ENCODE measurements at places on chromosomes 5 and 9.

- DNase-seq = no peak
Observed at GRCh38 chr5:176888865-176889165, 10.3 kb downstream of the HK3 start.

DNA sequence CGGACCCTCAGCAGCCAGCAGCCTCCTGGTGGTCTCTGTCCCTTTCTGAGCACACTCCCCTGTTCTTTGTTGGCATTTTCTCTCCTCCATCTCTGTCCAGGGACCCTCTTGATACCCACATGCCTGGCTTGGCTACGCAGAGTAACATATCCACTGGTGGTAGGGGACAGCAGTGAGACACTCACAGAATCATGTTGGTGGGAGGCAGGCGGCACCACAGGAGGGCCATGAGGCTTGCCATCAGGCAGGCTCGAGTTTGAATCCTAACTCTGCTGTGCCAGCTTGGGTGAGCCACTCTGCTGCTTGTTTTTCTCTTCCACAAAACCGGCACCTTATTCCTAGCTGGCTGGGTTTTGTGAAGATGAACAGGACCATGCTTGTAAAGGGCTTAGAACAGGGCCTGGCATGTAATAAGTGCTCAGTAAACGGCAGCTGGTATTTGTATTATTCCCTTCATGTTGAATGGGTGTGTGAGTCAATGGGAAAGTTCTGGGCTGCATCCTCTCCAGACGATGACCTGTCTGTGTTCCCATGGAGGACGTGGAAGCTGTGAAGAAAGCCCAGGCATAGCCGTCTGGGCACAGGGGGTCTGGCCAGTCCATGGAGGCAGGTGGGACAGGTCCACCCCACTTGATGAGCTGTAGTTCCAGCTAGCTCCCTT lies 2.3 kb downstream of the COL27A1 start:
- DNase-seq = no peak

DNA sequence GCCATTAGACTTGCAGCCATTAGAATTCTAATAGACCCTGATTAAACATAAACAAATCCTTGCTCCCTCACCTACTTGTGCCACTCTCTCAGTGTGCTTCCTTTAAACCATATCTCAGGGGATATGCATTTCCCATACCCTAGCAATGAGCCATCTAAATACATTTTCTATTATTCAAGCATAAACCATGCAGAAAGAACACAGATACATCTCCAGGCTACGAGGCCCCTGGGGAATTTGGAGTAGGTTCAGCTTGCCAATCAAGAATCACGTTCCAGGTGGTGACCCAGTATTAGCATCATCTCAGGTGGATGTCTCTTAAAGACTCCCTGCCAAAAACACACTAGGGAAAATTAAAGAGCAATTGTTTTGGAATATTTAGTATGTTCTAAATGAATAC lies 93.0 kb upstream of the CCL21 start:
- no peak for DNase-seq

DNA sequence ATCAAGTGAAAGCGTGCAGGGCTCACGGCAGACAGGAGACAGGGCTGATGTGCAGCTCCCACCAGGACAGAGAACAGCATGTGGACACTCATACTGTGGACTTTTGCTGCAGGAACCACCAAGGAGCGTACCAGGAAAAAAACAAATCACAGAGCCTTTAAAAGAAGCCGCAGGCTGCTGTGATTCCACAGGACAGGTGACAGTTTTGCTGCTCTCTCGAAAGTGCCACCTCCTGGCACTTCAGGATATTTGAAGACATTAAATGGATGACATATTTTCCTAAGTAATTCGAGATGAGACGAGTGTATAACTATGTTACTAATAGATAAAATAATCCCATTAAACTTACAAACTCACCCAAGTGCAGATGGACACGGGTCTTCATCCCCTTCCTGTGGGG lies 29.3 kb downstream of the ZDHHC11 start:
- no peak for DNase-seq

DNA sequence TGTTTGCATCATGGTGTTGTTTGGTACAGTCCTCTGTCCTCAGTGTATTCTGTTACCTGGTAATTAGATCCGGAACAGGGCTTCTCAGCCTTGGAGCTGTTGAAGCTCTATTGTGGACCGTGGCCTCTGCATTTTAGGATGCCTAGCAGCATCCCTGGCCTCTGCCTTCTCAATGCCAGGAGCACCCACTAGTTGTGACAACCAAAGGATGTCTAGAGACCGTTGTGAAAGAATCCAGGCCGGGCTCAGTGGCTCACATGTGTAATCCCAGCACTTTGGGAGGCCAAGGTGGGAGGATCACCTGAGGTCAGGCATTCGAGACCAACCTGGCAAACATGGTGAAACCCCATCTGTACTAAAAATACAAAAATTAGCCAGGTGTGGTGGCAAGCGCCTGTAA lies 159.6 kb downstream of the CACNA1B start:
- DNase-seq = no peak

Data from NCI-H446 (cell line).